ENCODE measurements at places on chromosomes 1 and 21.

DNA sequence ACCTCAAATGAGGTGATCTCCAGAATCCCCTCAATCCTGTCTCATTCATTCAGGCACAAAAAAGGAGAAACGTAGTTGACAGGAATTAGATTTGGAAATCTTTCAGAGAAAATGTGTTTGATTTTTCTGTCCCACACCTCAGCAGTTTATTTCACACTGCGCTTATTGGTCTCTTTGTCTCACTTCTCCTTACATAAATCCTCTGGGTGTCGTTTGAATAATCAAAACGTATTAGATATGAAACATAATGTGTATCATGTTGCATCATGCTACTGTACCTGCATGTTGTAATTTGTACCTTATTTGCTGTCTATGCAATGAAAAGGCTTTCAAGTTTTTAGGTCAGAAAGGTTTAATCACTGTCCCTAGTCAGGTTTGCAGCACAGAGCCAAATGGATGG lies 255.7 kb downstream of the DISC1 start:
- no peak for DNase-seq

- no peak for DNase-seq
Measured at GRCh38 chr1:221939607-221940006, 197.7 kb upstream of the DUSP10 start.

DNA sequence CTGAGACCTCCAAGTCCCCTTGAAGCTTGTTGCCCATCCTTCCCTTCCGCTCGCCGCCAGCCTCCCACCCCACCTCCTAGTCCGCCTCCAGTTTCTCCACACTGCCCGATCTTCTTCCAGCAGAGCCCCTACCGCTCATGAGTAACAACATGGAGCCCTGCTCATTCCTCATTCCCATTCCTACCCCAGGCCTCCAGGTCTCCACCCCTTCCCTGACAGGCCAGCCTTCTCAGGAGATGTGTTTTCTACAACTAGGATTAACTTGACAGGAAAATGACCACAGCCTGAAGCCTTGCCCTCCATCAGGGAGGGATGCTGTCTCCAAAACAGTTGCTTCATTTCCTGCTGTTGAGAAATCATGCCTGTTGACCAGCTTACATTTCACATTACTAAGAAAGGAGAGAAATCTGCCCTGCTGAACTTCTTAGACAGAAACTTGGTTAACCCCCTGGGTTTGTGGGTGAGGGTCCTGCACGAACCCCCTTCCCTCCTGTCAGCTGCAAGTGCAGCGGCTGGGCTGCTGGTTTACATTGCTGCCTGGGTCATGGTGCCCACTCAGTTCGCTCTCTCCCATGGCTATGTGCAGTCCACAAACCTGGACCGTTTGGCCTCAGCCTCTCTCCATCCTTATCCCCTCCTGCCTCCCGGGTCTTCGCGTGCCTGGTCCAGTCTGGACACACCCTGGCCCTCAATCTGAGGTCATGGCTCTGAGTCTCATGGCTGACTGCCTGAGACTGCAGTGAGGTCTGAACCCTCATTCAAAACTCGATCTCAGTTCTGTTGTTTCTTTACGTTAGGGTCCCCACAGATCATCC lies 16.1 kb upstream of the CHI3L1 start:
- no peak for DNase-seq

GRCh38 chr21:34730194-34730593 lies 61.4 kb downstream of the CLIC6 start:
- DNase-seq: no peak

- DNase-seq: no peak
Measured at GRCh38 chr1:101167891-101168290, 68.9 kb upstream of the S1PR1 start.

DNA sequence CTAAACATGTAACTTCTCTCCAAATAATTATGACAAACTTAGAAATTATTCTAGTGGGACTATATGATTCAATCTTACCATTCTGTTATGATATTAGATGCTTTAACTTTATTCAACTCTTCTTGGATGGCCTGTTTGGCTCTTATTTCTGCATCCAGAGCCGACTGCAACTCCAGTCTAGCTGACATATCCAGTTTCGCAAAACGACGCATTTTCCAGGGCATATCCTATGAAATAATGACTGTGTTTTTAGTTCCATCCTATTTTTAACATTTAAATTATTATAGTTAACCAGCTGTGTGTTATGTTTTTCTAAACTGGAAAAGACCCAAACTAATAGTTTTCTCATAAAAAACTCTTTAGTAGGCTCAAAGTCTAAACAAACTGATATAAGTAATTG lies 133.7 kb downstream of the COQ8A start:
- no peak for DNase-seq

GRCh38 chr21:38267991-38268863 lies 11.4 kb downstream of the KCNJ15 start:
- no peak for DNase-seq

DNA sequence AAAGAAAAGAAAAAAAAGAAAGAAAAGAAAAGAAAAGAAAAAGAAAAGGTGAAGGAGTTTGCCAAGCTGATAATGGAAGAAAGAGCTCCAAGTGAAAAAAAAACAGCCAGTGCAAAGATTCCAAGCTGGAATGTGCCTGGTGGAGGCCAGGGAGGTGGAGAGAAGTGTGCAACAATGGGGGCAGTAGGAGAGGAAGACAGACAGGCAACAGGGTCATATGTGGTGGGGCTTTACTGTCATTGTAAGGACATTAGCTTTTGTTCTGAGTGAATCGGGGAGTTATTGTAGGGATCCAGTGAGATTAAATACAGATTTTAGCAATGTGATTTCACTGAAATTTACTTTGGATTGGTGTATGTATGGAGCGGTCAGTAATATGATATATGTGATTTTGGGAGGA lies 14.0 kb upstream of the MYSM1 start:
- DNase-seq: no peak

- no peak for DNase-seq
Measured at GRCh38 chr1:9101510-9102146, 27.3 kb downstream of the GPR157 start.
